Hypothalamus (tissue), 51 donors: ENCODE measurements at places on chromosomes 2 and 18.
A peak's percentile ranks its signal among the peaks of the same experiment; 100 is the strongest.

DNA sequence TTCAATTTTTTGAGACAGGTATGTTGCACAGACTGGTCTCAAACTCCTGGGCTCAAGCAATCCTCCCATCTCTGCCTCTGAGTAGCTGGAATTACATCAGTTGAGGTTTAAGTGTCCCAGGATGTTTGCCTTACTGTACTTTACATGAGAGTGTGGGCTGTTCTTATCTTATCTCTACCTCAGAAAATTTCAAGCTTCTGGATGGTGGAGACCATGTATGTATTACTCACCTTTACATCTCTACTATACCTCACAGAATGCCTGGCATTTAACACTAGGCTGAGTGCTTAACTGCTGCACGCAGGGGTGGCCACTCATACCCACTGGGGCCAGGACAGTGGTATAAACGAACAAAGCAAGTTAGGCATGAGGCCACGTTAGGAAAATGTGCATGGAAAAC is 272.0 kb upstream of the RAB12 start:
- no peak for DNase-seq

- no peak for DNase-seq
These were observed 30.2 kb downstream of the IL1RL2 start for GRCh38 chr2:102217032-102217431.

DNA sequence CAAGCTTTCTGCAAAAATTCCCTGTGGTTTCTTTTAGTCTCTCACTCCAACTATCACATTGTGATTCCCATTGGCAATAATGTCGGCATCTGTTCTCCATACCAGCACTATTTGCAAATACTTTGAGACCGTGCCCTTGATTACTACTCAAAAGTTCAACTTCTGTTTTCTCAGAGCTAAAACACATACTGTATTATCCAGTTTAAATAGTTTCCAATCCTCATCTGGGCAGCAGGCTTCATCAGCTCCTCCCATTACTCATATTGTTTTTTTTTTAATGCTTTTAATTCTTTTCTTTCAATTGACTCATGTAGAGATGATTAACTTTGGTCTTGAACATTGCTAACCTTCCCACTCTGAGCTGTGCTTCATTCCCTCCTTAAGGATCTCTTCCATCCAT is 135.8 kb downstream of the METTL8 start:
- no peak for DNase-seq

DNA sequence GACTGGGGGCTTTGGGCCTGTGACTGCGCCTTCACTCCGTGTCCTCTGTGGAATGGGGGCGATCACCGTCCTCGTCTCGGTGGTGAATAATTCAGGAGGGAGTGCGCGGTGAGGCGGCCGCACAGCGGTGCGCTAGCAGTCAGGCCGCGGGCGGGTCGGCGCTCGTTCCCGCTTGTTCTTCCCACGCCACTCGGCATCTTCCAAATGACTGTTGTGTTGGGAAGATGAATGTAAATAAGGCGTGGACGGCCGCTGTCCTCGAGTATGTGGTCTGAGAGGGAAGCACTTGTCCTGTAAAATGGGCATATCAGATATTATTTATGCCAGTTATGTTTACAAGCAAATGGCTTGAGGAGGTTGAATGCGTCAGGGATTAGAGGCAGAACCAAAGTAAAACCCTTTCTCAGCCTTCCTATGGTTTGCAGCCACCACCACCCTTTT is 608 bp upstream of the VPS4B start:
- no peak for DNase-seq

GRCh38 chr2:11495844-11496681 is 30.1 kb upstream of the E2F6 start:
- DNase-seq, result peak; percentile 19

DNA sequence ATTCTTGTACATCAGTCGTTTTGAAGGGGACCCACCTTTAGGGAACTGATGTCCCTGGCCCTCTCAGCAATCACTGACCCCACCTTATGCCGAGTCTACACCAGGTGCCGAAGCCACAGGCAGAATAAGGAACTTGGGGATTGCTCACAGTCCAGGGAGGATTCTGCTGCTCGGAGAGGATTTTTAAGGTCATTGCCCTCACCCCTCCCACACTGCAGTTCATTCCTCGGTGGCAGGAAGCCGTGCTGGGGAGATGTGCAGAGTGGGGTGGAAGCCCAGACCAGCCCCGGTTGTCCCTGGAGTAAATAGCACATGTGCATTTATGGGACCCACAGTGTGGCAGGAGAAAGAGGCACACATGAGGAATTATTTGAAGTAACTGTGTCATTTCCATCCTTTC is 50.4 kb downstream of the PLB1 start:
- no peak for DNase-seq

GRCh38 chr2:30798536-30798991 is 8.7 kb downstream of the CAPN13 start:
- DNase-seq, result no peak

GRCh38 chr2:200452377-200452776 is 57.5 kb downstream of the KCTD18 start:
- DNase-seq, result no peak

DNA sequence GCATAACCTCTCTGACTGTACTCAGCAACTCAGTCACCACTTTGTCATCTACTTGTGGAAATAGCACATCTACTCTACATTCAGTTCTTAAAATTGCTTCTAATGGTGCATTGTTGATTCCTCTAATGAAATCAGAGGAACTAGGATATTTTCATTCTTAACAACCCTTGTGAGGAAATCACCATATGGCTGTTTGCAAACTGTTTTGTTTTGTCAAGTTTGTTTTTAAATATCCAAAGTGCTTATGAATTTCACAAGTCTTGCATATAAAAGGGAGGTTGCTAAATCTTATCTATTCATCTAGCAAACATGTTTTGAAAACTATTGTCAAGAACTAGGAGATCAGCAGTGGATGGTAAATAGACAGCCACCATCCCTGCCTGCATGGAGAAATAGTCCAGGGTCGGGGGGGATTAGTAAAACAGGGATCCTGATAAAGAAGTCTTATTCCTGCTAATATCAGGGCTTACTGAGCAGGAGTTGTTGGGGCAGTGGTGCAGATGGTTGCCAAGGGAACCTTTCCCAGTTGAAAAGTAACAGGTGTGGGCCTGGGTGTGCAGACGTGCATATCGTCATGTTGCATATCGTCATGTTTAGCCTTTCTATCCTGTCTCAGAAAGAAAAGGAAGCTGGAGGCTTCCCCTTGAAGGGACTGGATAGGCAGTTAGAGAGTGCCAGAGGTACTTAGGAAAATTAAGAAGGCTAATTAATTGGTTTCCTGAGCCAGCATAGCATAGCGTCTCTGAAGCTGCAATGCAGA is 7.5 kb upstream of the MYO3B start:
- DNase-seq, result no peak

DNA sequence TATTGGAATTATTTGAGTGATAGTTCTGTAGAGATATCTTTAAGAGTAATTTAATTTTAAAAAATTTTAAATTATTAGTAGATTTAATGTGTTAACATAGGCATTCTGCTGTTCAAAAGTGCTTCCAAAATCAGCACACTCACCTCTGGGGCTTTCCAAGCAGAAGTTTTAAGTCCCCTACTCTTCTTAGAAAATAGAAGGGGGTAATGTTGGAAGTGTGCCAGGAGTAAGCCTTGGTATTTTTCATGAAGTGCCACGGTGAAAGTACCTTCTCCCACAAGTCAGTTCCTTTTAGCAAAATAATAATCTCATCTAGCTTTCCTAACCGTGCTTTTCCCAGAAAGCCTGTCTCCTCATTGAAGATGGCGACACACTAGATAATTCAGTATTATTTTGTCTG is 3.9 kb upstream of the TNFRSF11A start:
- DNase-seq, result no peak

DNA sequence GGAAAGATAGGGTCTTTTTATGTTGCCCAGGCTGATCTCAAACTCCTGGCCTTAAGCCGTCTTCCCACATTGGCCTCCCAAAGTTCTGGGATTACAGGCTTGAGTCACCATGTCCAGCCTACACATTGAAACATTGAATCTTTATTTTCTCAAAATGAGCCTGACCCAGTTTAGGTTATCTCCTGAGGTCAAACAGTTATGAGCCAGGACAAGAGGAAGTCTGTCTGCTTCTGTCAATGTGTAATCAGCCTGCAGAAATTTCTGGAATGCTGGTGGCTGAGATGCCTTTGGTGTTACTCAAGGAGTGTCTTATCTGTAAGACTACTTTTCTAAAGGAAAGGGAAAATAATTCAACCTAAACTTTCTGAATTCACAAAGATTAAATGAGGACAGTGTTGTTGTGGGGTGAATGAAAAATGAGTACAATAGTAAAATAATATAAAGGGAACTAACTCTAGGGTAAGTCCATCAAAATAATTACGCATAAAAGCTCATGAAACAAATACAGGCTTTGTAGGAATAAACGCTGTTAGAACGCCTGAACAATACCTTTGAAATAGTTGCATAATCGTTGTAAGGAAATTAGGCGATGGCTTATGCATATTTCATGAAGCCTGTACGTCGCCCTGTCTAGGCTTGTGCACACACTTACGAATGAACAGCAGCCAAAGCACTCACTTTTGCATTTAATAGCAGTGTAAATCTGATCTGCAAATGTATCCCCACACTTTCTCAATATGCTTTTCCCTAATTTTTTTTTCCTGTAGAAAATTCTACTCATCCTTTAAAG is 260.8 kb downstream of the RDH14 start:
- DNase-seq, result no peak

DNA sequence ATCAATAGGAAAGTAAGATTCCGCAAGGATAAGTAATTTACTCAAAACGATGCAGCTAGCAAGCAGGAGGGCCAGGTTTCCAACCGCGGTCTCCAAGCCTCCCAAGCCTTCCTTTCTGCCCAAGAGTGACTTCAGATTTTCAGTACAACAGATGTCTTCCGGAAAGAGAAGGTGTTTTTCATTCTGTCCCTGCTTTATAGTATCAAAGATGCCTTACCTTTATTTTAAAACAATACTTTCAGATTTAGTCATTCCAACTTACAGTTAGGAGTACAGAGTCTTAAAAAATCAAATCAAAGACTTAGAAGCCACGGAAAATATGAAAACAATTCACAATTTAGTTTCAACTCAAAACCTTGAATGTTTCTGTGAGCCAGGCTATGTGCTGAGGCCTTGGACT is 43.6 kb downstream of the CYB5A start:
- no peak for DNase-seq

GRCh38 chr18:54734059-54734458 is 94.2 kb upstream of the RAB27B start:
- no peak for DNase-seq

DNA sequence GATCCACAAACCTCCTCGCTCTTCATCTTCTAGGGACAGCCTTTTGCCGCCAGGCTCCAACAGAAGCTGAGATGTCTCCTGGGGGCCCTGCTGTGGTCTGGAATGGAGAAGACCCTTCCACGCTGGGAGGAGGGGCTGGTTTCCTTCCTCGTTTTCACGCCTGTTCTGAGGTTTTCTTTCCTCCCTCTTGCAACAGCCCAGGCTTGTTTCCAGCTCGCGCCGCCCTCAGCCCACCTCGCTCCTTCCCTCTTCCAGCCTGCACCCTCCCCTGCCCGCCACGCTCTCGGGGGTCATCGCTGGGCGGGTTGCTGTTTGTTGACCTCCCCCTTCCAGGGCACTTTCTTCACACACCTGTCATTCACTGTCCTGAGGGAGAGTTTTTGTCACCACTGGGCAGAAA is 55.4 kb downstream of the VAPA start:
- DNase-seq, result no peak

DNA sequence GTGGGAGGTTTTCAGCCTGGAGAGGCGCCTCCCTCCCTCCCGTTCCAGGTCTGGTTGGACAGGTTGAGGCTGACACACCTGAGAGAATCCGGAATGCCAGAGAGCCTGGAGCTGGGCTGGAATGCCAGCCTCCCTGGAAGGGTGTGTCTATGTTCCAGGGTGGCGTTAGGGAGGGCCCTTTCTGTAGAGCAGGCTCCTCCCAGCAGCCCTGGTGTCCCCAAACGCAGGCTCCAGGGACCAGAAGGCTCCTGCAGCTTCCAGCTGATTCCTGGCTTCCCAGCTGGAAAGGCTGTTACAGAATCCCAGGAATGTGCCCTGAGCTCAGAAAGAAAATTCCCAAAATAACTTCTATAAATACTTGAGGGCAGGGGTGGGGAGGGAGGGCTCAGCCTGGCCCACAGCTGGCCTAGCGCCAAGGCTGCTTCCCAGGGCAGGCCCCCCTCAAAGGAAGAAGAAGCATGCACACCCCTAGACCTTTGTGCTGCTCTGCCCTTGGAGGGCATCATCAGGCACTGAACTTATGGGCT is 85.4 kb downstream of the STPG4 start:
- no peak for DNase-seq

- DNase-seq, result no peak
These were observed 138.2 kb downstream of the TMEM131 start for GRCh38 chr2:97857553-97857952.

GRCh38 chr2:232493701-232494474 is 6.3 kb upstream of the ECEL1 start:
- DNase-seq, result no peak

DNA sequence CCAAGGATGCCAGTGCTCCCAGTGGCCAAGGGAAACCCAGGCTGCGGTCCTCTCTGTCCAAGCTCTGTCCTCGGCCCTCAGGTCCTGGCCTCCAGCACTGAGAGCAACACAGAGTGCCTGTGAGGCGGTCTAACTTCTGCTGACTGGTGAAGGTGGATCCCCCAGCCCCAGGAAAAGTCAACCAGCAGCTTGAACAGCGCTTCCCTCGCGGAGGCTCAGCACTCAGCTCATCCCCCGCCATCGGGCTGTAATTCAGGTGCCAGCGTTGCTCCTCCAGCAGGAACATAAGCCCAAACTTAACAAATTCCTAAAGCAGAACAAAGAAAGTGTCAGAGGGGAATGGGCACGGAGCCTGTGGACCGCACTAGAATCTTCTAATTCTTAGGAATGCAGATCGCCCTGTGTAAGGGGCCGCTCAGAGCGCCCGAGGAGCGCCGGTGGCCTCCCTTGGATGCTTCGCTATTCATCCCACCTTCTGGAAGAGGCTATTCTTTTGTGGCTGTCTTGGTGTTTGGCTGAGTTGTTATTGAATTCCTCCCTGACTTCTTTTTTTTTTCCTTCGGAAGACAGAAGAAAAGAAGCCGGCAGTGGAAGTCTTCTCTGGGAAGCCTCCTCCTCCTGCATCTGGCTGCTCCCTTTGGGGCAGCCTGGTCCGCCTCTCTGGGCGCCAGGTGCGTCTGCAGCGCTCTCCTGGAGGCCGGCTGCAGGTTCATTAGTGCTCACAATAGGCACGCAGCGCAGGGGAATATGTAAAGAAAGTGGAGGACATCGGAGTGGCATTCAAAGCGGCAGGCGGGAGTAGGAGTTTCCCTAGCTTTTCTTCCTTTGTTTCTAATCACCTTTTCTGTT is 905.6 kb downstream of the TSN start:
- DNase-seq, result no peak

DNA sequence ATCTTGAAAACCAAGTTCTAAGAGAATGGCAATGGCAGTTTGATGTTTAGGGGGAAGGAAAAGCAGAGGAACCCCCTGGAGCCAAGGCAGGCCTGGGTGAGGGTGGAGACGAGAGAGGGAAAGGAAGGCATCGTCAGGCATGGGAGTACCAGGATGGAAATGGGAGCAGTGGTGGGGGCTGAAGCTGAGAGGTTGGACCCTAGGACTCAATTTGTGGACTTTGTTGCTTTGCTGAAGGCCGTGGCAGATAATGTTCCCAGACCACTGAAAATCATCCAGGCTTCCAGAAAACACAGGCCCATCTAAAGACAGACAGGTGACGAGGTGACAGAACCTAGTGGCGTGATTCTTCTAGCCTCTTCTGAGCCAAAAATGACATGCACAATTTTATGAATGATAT is 4.9 kb downstream of the NPAS2 start:
- DNase-seq, result no peak

- no peak for DNase-seq
These were observed 487.3 kb upstream of the DCC start for GRCh38 chr18:51852681-51853080.

GRCh38 chr2:50661682-50662081 is 370.2 kb downstream of the NRXN1 start:
- no peak for DNase-seq
